ENCODE measurements at places on chromosomes 6 and 20.

- DNase-seq, result peak; percentile 52
These were observed 7.1 kb downstream of the XKR7 start for GRCh38 chr20:31974951-31975487.

DNA sequence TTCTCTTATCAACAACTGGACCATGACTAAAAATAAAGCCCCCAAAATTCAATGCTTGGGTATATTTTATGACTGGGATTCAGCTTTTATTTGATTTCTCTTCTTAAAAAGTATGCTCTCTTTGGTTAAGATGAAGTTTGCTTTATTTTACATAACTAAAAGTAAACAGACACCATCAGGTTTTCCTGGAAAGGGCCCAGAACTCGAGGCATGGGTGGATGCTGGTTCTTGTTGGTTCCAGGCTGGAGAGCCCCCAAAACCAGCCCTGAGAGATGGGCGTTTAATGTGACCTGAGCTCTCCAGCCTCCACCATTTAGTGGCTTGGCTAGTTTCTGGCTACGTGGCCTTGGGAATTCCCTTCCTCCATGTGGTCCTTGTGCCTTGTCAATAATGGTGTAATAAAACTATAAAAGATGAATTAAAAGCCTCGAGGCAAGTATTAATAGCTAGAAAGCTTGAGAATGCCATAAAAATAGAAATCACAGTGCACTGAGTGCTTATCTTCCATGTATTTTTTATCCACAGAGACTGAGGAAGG lies 34.1 kb downstream of the BANF2 start:
- no peak for DNase-seq

DNA sequence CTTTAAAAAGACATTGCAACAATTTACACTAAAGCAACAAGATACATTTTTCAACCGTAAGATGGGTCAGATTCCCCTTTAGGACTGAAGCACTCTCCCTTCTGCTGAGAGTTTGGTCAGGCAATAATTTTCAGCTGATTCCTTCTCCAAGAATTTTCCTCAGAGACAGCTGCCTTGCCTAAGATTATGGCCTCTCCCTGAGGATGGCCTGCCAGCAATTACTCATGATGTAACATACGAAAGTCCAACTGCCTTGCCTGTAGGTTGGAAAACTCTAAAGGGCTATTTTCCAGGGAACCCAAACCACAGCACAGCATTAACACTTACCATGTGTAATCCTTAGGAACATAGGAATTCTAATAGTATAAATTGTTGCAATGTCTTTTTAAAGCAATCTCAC lies 229.1 kb upstream of the FLRT3 start:
- DNase-seq, result no peak

DNA sequence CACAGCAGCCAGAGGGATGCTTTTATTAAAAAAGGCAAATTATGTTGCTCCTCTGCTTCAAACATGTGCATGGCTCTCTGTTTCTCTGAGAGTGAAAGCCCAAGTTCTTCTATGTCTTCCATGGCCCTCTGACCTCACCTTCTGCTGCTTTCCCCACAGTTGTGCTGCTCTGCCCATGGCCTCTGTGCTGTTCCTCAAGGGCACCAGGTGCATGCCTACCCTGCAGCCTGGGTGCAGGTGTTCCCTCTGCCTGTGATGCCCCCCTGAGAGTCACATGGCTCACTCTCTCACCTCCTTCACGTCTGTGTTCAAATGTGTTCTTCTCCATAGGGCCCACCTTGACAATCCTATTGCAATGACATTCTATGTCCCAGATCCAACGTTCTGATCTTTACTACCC lies 477.0 kb upstream of the CHD6 start:
- DNase-seq, result no peak

GRCh38 chr20:32501709-32502108 lies 83.4 kb downstream of the NOL4L start:
- DNase-seq, result no peak

- DNase-seq, result no peak
These were observed 565.5 kb downstream of the FRK start for GRCh38 chr6:115495184-115495583.

- no peak for DNase-seq
These were observed 2.6 kb upstream of the CST9 start for GRCh38 chr20:23608251-23608846.

- no peak for DNase-seq
These were observed 74.1 kb upstream of the NAA20 start for GRCh38 chr20:19943061-19943521.

GRCh38 chr6:33414592-33415271 lies 3.2 kb downstream of the CUTA start:
- DNase-seq, result no peak

- no peak for DNase-seq
These were observed 49.4 kb upstream of the CD83 start for GRCh38 chr6:14068133-14068532.

GRCh38 chr20:35891375-35891774 lies 62.9 kb downstream of the SCAND1 start:
- DNase-seq, result no peak

DNA sequence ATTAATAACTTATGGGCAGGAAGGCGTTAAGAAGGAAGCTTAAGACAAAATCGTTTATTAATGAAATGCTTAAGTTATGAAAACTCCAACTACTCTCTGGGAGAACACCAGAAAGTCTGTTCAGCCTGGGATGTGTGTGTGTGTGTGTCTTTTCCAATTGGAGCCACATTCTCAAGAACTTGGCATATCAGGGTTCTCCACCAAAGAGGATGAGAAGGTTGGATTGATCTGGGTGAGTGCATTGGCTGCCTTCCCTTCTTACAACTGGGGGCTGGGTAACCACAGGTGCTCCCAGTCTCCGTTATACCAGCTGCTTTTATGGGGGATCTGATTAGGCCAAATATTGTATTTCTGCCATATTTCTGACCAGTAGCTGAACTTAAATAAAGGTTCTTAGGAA lies 102.1 kb downstream of the MAN1A1 start:
- no peak for DNase-seq

- no peak for DNase-seq
These were observed 117.3 kb upstream of the LGSN start for GRCh38 chr6:63437058-63437457.

- no peak for DNase-seq
These were observed 1.1 kb upstream of the LSM14B start for GRCh38 chr20:62120990-62121775.

DNA sequence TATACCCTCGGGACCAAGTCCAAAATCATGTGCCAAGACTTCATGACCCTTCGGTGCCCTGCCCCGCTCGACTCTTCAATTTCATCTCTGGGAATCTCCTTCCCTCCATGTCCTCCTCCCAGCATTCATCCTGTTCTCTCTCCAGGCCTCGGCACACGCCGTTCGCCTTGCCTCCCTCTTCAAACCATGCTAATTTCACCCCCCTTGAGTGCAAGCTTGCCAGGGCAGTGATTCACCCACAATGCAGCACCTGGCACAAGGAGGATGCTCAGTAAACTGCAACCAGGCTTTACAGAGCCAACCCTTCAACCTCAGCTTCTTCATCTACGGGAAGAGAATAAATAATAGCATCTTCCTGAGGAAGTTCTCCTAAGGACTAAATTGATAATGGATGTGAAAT lies 4.1 kb downstream of the KCNS1 start:
- DNase-seq, result no peak

DNA sequence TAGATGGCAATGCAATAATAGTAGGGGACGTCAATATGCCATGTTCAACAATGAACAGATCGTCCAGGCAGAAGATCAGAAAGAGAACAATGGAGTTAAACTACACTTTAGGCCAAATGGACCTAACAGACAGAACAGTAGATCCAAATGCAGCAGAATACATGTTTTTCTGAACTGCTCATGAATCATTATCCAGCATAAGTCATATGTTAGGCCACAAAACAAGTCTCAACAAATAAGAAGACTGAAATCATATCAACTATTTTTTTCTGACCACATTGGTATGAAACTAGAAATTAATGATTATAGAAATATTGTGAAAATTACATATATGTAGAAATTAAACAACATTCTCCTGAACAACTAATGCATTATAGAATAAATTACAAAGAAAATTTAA lies 10.2 kb upstream of the DEFB125 start:
- DNase-seq, result no peak

GRCh38 chr20:58797371-58798338 lies 53.0 kb downstream of the GNAS-AS1 start:
- DNase-seq, result no peak

DNA sequence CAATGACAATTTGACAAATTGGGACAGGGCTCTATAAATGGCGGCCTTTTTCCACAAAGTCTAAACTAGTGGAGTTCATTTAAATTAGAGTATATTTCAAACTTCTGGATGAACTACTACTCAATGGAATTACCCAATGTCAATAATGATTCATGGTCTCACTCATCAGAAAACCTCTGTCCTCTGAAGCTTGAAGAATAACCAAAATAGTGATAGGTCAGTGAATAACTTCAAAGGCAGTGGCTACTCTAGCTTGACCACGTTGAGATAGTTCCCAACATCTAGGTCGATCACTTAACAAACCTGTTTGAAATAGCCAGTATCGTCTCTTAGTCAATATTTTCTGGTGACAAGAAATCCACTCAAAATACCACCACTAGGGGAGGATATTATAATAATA lies 197.6 kb downstream of the HDGFL1 start:
- no peak for DNase-seq

- DNase-seq, result no peak
These were observed 34.2 kb upstream of the NKAIN2 start for GRCh38 chr6:123769431-123769830.

DNA sequence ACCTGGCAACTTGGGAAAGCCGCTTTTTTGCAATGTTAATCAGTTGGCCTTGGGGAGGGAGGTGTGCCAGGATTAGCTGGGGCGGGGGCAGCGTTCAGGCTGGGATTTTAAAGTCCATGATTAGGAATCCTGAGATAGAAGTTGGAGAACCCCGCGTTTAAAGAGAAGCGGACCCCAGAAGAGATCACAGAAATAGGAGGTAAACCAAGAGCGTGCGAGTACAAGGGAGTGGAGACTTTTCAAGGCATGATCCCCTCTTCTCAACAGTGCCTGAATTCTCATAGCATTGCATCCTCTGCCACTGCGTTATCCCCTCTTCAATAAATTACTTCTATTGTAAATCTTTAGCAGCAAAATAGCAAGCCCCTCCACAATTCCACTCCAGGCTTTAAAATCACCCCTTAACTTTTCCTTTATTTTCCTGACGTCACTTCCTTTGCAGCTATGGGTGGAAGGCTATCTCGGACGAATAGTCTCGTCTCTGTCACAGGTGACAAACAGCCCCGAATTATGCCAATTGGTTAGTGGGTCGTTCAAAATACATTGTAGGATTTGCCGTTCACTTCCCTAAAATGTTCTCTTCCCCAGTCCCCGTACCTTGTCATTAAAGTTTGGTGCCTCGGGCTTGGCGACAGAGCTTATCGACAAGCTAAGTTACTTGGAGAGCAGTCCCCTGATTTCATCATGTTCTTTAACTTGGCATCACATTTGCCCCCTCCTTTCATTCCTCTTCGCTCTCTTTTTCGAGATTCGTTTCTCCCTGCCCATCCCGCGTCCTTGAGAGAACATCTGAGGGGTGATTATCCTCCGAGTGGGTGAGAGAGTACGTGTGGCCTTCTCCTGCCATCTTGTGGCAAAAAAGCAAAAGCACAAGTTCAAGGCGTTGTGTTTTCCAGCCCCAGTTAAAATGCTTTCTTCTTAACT lies 17.1 kb downstream of the OR2B2 start:
- DNase-seq, result peak; percentile 66

DNA sequence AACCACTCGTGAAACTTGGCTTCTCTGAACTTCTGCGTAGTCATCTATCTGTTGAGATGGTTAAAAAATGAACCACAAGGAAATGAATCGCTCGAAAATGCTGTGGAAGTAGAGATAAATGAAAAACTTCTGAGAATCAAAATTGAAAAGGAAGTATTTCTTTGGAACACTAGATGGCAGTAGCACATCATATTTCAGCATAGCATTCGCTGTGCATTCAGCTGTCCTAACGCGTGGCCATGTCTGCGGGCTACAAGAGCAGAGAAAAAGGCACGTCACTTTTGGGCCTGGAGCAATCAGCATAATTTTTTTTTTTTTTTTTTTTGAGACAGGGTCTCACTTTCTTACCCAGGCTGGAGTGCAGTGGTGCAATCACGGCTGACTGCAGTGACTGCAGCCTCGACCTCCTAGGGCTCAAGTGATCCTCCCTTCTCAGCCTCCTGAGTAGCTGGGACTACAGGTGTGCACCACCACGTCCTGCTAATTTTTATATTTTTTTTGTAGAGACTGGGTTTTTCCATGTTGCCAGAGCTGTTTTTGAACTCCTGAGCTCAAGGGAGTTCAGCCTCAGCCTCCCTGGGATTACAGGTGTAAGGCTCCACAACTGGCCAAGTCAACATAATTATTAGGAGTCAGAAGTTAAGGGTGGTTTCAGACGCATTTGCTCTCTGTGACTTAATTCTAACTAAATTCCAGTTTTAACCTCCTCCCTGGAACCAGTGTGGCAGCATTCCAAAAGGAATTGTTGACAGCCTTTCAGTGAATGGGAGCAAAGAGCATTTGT lies 8.8 kb upstream of the PERP start:
- peak; percentile 54 for DNase-seq

- no peak for DNase-seq
These were observed 916 bp downstream of the SOX18 start for GRCh38 chr20:64048402-64049044.

GRCh38 chr6:36361071-36361470 lies 24.4 kb upstream of the BNIP5 start:
- DNase-seq, result no peak

DNA sequence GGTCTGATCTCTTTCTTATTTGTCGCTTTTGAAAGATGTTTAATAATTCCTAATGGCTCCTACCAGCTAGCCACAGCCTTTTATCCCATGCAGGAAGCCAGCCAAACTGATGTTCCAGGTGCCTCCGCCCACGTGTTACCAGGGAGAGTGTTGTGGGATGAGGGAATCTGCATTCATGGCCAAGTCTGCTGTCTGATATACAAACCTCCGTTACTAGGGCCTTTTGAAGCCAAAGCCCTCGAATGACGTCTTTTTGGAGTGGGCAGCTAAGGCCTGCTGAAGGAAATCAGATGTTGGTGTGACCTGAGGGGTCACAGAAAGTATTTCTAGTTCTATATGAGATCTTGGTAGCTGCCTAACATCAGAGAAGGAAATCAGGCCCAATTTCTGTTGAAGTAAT lies 21.3 kb downstream of the STK35 start:
- DNase-seq, result no peak
